ENCODE measurements at places on chromosomes 3 and 15.
A peak's percentile ranks its signal among the peaks of the same experiment; 100 is the strongest.

DNA sequence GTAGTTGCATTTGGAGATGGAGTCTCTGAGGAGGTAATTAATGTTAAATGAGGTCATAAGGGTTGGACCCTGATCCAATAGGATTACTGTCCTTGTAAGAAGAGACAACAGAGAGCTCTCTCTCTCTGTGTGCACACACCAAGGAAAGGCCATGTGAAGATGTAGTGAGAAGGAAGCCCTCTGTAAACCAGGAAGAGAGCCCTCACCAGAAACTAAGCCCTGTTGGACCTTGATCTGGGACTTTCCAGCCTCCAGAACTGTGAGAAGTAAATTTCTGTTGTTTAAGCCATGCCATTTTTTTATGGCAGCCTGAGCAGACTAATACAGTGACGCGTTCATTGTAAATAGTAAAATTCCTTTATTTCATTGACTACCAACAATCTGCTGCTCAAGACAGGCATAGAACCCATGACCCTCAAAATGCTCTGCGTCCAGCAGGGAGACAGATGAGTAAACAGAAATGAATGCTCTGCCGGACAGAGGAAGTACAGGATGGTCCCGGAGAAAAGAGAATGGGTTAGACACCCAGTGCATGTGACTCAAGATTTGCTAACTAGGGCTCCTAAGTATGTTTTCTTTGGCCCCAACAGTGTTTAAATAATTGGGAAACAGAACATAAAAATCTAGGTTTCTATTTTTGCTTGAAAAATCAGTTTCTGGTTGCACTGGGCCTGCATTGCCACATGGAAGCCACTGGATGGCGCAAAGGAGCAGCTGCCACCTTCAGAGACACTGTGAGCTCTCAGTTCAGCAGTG, 37.9 kb upstream of the TNFAIP8L3 start:
- DNase-seq, result peak; percentile 45

GRCh38 chr3:54069961-54070360, 52.4 kb upstream of the CACNA2D3 start:
- DNase-seq, result no peak

GRCh38 chr3:29408676-29409075, 127.8 kb downstream of the RBMS3 start:
- DNase-seq, result no peak

- DNase-seq, result no peak
These were observed 79.8 kb downstream of the SEMA5B start for GRCh38 chr3:122947738-122948137.

GRCh38 chr3:75248974-75249373, 415.2 kb upstream of the FRG2C start:
- DNase-seq, result no peak

DNA sequence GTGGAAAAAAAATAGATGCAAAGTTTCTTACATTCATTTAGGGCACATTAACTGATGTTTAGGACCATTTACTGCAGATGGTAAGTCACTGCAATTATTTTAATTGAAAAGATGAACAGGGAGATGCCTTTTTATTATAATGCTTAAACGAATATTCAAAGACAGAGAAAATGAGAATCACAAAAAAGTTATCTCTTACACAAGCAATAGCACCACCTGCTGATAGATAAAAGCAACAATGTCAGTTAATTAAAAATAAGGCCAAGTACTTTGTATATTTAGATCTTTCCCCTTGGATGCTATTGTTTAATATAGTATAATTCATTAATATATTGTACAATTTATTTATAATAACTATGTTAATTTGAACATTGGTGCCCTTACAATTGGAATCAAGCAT, 55.9 kb downstream of the IFT80 start:
- peak; percentile 5 for DNase-seq

- no peak for DNase-seq
These were observed 50.2 kb upstream of the SI start for GRCh38 chr3:165128544-165128943.

DNA sequence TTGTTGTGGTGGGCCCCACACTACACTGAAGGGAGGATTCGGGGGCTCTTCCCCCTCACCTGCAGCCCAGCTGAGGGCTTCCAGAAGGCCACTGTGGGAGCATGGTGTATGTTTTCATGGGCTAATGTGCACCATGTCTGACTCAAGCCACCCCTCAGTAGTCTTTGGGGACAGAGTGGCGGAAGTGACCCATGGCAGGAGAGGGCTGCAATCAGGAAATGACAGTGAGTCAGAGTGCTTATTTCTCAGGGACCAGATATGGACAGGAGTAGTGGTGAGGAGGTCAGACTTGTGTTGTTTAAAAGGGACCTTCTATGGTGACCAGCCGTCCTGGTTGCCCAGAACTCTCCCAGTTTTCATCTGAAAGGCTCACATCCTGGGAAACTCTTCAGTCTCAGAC, 32.8 kb upstream of the SLC9A9 start:
- DNase-seq, result no peak

DNA sequence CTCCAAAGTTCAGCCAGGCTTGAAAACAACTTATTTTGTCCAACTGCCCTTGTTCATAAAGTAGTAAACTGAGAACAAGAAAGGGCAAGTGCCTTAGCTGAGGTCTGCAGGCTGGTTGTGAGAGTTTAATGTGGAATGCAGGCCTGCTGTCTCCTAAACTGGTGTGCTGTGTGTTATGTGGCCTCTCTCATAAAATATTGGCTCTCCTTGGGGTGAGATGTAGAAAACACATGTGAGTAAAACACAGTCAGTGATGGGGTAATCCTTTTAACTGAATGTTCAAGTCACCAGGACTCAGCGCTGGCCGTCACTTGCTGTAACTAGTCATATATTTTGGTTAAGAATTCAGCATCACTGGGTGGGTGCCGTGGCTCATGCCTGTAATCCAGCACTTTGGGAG, 7.1 kb upstream of the ST6GAL1 start:
- no peak for DNase-seq

DNA sequence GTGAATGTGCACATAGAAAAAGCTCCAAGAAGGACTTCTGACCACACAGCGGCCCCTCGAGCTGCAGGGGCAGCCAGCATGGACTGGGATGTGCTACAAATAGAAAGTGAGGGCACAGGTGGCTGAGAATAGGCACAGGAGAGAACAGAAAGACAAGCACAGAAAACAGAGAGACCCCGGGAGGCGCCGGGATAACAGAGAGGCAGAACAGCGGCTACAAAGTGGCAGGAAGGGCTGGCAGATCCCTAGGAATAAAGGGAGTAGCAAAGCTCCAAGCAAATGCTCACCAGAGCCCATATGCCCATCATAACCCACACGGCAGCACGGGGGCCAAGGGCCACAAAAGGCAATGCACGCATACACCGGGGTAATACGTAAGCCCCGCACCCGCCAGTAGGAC, 201.7 kb upstream of the NSMCE3 start:
- DNase-seq, result no peak

DNA sequence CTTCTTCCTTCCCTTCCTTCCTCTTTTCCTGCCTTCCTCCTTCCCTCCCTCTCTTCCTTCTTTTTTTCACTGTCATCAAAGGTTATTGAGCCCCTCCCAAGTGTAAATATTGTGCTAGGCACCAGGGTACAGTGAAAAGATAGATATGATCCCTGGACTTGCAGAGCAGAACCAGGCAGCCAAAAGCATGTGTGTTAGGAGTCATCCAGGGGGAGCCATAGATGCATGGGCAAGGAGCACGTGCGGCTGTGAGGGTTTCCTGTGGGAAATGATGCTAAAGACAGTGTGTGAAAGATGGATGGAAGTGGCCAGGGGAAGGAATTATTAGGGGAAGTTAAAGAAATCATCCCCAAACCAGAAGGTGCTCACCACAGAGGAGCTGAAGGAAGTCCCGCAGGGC, 65.2 kb downstream of the NR2F2 start:
- no peak for DNase-seq

- DNase-seq, result no peak
These were observed 9.4 kb upstream of the SACM1L start for GRCh38 chr3:45679805-45680204.

DNA sequence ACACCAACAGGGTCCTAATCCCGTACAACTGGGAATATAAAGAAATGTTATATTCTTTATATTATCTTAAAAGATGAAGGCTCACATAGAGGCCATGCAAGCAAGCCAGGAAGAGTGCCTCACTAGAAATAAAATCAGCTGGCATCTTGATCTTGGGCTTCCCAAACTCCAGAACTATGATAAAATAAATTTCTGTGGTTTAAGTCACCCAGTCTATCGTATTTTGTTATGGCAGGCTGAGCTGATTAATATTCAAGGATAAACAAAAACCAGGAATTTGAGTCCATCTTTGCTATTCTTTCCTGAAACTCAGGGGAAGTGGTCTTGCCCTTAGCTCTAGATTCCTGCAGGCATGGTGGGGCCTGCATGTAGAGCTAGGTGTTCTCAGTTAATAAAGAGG, 42.7 kb downstream of the ATOSA start:
- DNase-seq, result no peak

DNA sequence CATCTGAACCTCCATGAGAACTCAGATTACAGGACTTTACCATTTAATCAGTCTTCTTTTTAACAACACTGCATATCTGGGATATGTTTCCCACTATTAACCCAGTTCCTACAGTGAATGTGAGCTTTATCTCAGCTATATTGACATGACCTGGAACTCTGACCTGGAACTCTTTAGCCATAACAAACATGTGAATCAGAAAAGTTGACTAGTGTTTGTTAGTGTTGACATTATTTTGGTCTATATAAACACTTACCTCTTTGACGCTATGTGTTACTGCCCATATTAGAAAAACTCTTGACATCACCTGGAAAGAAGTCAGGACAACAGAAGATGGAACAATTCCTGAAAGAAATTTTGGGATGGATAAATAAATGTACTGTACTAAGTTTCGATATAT, 56.7 kb downstream of the HACD2 start:
- DNase-seq, result no peak

DNA sequence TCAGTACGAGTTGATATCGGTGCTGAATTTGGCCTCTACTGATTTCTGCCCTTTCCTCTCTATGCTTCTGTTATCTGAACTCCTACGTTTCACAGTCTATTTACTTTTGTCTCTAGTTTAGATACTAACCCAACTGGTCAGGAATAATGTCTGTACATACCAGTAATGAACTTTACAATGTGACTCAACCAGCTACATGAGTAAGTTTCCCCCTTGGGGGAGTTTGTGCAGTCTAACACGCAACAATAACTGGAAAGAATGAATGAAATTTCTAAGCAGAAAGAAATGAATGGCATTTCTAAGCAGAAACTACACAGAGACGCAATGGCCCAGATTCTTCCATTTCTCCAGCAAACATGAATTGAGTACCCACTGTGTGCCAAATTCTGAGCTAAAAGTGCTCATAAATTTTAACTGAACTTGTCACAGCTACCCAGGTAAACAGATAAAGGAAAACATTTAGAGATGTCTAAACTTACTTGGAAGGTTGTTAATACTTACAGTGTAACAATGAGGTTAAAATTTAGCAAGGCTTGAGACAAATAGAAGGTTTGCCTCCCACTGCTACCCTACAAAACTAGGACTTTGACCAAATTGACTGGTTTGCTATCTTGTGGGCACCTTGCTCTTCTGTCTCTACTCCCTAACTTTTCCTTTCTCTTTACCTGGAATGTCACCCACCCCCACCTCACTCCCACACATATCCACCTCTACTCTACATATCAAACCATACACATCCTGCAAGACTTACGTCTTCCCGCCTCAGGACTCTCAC, 11.6 kb downstream of the UPK1B start:
- DNase-seq, result no peak

DNA sequence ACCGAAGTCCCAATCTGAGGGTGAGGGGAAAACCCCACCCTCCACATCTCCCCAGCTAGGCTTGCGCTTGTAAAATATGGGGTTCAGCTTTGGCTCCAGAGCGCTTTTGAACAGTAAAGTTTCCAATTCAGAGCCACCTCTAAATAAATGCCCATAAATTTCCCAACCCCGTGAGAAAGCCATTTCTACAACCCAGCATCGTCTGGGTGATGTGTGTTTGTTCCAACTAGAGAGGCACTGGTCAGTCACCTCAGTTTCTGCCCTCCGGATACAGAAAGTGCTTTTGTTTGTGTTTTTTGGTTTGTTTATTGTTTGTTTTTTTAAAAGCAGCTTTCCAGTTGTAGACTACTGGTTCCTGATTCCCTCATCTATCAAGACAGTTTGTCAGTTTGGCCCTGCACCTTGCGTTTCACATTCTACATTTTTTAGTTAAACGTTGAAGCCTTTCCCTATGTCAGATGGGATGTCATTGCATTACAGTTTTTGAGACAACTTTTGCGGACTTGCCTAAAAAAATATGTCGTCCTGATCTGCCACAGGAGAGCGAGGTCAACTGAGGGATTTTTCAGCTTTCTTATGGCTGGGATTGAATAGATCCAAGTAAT, 15.0 kb upstream of the SOX2 start:
- DNase-seq, result no peak

GRCh38 chr3:134369231-134369741, 5.0 kb downstream of the AMOTL2 start:
- no peak for DNase-seq
